ENCODE measurements at places on chromosomes 1 and 21.

- no peak for DNase-seq
Measured at GRCh38 chr1:56029319-56030003, 549.9 kb downstream of the PLPP3 start.

DNA sequence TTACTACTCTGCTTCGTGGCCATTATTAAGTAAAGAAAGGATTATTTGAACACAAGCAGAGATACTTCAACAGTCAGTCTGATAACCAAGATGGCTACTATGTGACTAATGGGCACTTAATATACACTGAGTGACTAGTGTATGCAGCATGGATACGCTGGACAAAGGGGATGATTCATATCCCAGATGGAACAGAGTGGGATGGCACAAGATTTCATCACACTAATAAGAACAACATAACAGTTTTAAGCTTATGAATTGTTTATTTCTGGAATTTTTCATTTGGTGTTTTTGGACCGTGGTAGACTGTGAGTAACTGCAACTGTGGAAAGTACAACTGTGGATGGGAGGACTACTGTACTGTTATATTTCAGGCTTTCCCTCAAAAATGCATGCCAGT lies 9.4 kb downstream of the ZCCHC17 start:
- DNase-seq = no peak

- DNase-seq = no peak
Measured at GRCh38 chr21:28725396-28725795, 267.3 kb downstream of the LTN1 start.

- no peak for DNase-seq
Measured at GRCh38 chr1:33346927-33347649, 26.2 kb upstream of the A3GALT2 start.

DNA sequence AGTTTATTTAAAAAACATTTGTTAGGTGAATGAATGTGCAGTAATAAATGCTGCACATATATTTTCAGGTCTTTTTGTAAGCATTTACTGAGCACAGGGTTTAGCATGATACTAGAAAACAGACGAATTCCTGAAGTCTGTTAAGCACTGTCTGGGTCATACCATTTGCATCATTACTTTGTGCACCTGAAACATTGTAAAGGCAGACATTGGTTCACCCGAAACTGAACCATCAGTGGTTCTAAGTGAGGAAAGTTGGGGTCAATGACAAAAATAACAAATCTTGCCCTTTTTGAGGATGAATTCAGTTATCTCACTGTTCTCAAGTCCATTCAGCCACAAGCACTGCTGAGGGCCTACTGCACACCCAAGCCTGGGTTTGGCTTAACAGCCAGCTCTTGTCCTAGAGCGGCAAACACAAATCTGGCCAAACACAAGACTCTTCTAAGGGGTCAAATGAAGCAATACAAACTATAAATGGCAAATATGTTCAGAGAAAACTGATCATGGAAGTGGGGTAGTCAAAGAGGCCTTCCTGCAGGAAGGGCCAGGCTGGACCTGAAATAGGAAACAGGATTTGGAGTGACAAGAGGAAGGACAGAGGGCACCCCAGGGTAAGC lies 21.8 kb downstream of the TRABD2B start:
- DNase-seq = no peak

- DNase-seq = no peak
Measured at GRCh38 chr1:77395051-77395450, 113.2 kb downstream of the AK5 start.
